ENCODE measurements at places on chromosomes 6 and 20. TPM values are rescaled to one million over a fixed set of nuclear protein-coding genes. Genes with fewer than 3 reads are reported as not detected.

BPIFB2 gene
- total RNA-seq = not detected

RFX6 gene
- not detected for total RNA-seq

GRCh38 chr6:4961322-4962168 is 42.3 kb downstream of the RPP40 start:
- DNase-seq = no peak

EYS gene
- total RNA-seq = 0.12 TPM

DNA sequence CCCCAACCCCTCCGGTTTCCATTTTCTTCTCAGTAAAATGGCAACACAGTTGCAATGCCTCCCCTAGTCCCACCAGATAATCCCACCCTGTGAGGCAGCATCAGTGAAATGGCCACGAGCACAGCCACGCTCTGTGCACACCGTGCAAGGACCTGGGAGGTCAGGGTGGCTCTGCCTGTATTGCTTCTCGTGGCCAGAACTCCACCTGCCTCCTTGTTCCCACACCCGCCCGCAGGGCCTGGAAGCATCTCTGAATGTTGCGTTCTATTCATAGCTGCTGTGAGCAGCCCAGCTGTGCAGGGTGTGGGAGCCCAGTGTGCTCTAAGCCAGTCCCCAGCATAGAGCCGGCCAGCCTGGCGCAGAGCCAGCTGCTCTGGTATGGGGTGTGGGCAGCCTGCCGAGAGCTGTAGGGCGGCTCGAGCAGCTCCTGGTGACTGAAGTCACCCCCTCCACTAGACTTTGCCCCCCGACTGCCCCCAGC is 161.1 kb downstream of the DLL1 start:
- peak; percentile 42 for DNase-seq

SYNE1 gene
- total RNA-seq = 139 TPM

DNA sequence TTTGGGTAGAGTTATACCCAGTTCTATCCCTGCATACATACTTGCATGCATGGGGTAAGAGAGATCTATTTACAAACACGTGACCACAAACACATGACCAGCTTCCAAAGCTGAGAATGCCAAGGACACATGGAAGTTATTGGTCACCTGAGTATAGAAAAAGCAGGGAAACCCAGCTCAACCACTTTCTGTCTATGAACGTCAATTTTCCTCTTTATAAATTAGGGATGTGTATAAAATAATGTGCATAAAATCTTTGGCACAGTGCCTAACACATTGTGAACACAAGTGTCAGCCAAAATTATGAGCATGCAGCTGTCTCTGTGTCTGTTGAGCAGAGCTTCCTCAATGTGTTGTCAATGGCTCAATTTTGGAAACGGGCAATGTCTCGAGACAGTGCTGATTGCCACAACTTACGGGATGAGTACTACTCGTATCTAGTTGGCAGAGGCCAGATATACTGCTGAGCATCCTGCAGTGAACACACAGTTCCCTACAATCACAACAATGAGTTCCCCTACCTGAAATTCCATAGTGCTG is 44.9 kb downstream of the TPD52L1 start:
- no peak for DNase-seq

DNA sequence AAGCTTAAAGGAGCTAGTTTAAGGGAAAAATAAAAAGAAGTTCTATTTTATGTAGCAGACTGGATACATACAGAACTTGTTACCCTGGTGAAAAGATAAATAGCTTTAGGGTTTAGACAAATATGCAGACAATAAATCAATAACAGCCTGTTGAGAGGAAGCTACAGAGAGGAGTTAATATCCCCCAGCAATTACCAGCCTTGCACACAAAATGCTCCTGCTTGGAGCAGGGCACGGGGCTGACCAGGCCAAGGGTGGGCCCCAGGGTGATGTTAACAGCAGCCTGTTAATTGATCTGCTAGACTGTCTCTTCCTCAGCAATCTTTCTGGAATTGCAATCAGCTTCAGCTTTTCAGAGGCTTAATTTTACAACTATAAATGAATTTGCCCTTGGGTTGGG is 125.1 kb upstream of the SOX4 start:
- DNase-seq = no peak

DNA sequence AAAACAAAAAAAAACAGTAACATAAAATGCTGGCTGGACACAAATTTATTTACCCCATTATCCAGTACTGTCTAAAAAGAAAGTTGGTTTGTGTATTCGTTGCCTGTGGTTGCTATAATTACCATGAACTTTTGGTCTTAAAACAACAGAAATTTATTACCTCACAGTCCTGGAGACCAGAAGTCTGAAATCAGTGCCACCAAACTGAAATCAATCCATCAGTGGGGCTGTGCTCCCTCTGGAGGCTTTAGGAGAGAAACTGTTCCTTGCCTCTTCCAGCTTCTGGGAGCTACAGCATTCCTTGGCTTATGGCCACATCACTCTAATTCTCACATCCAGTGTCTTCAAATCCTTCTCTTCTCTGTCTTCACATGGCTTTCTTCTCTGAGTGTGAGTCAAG is 79.4 kb downstream of the SNX5 start:
- DNase-seq = no peak

VWA7 gene
- total RNA-seq = 0.56 TPM

DNA sequence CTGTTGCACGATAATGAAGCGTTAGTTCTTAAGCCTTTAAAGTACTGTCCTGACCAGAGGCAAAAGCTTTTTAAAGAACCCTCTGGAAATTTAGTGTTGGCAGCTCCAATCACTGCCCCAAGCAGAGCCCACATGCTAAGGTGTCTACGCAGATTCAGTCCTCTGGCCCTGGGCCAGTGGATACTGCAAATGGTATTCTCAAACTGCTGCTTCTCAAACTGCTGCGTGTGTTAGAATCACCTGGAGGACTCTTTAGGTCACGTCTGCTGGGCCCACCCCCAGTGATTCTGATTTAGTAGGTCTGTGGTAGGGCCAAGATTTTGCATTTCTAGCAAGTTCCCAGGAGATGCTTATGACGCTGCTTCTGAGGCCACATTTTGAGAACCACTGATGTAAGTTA is 96.0 kb upstream of the CCDC28A start:
- DNase-seq = no peak

NAPB gene
- 11.7 TPM for total RNA-seq

- DNase-seq = no peak
These were observed 15.9 kb downstream of the UNC5CL start for GRCh38 chr6:41023114-41023513.

- DNase-seq = no peak
These were observed 30.2 kb upstream of the RNF8 start for GRCh38 chr6:37323580-37323979.

DNA sequence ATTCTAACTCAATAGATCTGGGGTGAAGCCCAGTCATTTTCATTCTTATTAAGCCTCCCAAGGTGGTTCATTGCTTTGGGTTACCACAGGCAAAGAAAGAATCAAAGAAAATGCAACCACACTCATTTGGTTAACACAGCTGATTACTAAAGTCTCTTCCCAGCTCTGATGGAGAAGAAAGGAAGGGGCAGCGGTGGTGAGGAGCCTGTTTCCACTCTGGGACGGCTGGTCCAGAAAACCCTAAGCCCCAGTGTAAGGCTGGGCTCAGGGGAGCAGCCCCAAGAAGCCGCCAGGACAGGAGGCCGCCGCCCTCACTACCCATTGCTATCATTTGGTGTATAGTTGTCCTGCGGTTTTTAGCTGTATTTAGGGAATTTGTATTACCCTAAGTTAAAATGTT is 226.9 kb downstream of the CD83 start:
- DNase-seq = no peak

DNA sequence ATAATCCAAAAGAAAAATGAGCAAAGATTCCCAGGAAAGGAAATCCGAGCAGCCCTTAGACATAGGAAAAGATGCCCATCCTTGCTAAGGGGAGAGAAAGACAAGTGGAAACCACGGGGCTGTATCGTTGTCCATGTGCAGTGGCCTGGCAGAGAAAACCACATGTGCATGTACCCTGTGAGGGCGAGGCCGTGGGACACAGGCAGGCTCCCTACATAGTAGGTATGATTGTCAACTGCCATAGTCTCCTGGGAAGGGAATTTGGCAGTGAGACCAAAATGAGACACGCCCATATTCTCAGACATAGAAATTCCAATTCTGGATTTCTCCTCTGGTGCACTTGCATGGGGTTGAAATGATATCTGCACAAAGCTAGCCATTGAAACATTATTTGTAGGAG is 169.7 kb upstream of the SALL4 start:
- no peak for DNase-seq

MAPK13 gene
- total RNA-seq = 18.3 TPM

GRCh38 chr6:32147401-32148132 is 4.2 kb downstream of the PRRT1 start:
- no peak for DNase-seq

DNA sequence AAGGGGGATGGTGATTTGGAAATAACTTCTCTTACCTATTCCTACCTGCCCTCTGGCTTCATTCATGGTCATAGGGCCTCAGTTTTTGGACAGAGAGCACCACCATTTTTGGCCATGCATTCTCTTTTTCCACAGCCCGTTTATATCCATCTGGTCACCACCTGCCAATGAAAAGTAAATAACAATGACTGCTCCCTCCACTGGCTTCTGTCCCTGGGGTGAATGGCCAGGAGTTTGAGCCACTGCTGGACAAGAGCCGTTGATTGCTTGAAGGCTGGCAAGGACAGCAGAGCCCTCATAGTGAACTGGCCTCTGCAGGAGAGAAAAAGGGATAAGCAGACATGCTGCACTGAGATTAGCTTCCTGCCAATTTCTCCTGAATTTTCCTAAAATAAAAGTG is 261.8 kb downstream of the ADGB start:
- DNase-seq = no peak

PRRT1 gene
- total RNA-seq = 0.37 TPM

DNA sequence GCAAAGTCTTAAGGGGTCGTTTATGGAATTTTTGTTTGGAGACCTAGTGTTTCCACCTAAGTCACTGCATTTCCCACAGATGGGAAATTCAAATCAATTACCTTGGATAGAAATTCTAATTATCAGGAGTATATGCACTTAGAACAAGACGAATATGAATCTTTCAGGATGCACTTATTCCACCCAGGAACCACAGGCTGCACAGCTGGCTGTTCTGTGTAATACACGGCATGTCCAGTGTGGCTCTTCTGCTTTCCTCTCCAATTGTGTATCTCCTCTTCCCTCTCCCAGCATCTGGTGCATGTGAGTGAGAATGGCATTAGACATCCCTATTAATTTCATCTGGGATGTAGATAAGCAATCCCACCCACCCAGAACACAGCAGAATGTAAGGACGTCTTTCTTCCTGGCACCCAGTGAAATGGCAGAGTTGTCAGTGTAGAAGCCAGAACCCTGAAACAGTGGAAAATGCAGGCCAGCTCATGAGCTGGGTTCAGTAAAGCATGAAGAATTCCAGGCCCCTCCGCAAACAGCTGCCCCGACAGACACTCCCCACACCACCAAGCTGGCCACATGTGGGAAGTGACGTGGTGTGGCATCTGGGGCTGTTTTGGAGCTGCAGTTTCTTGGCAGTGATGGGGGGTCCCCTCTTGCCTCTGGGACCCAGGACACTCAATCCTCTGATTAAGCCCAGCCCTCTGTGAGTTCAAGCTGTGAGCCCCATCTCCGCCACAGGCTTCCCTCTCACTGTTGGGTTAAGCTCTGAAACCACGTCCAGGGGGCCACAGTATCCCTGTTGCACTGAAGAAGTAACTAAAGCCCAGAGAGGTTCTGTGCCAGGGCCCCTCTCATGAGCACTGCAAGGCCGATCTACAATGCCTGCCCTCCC is 180.1 kb upstream of the CST7 start:
- DNase-seq = no peak

GRCh38 chr6:15296735-15297134 is 50.9 kb downstream of the JARID2 start:
- DNase-seq = no peak

MCUR1 gene
- total RNA-seq = 12.3 TPM

DNA sequence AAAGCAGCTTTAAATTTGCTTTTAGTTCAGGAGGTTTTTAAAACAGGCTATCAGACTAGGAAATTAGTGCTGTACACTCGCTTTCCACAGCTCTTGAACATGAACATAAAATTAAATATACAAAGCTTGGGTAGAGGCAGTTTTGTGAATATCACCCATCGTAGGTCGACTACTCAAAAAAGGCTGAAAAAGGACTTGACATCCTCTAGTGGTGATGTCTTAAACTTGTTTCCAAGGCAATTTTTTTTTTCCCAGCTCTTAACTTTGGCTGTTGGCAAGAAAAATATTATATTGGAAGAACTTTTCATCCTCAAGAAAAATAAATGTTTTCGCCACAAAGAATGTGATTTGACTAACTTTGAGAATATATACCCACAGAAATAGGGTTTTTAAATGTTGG is 2.9 kb downstream of the MAP7 start:
- no peak for DNase-seq

- DNase-seq = no peak
These were observed 620.7 kb upstream of the BTBD3 start for GRCh38 chr20:11296951-11297350.

DNA sequence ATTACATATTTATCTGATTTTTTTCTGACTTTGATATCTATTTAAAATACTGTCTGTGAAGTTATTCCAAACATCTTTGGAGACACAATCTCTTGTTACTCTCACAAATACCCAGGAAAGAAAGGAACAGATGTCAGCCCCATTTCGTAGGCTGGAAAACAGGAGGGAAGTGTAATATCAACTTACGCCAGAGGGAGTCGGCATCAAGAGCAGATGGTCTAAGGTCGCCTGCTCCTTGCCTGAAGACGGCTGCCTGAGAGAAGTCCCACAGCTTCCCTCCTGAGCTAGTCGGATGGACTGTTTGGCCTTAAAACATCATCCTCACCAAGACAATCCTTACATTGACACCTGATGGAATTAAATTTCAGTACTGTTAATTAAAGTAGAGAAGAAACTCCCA is 13.4 kb downstream of the CST7 start:
- no peak for DNase-seq

GRCh38 chr6:10071631-10072220 is 343.1 kb downstream of the TFAP2A start:
- no peak for DNase-seq

ASIP gene
- not detected for total RNA-seq

- no peak for DNase-seq
These were observed 22.8 kb upstream of the RAB22A start for GRCh38 chr20:58286729-58287128.

KHDC1 gene
- total RNA-seq = 1.3 TPM

DNA sequence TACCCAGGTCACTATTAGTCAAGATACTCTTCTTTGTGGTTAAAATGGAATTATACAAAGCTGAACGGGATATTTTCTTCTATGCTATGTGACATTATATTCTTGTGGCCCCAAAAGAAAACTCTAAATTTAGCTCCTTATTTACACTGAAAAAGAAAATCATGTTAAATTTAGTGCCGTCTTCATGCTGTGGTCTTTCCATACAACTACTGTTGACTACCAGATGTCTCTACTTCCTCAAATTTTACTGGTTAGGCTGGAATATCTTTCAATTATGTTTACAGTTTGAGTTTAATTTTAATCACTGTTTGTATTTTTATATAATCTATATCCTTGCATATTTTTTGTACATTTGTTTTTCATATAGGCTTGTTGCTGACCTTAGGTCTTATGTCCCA is 95.6 kb upstream of the FOXO3 start:
- DNase-seq = no peak
